ENCODE measurements at places on chromosomes 5 and 9.

- DNase-seq: no peak
Observed at GRCh38 chr5:151671950-151672349, 14.8 kb downstream of the SPARC start.

DNA sequence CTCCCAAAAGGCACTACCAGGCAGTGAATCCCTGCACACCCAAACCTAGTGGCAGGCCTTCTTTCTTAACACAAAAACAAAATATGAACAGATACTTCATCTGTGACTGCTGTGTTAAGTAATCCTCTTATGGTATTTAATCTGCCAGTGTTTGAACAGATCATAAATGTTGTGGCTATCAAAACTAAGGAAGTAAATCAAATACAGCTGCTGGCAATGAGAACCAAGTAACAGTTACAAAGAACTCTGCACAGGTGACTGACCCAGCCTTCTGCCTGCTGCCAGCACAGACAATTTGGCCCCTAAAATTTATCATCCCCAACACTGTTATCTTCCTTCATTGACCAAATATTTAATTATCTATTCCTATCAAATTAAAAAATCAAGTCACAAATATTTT, 78.0 kb downstream of the GNAQ start:
- no peak for DNase-seq

DNA sequence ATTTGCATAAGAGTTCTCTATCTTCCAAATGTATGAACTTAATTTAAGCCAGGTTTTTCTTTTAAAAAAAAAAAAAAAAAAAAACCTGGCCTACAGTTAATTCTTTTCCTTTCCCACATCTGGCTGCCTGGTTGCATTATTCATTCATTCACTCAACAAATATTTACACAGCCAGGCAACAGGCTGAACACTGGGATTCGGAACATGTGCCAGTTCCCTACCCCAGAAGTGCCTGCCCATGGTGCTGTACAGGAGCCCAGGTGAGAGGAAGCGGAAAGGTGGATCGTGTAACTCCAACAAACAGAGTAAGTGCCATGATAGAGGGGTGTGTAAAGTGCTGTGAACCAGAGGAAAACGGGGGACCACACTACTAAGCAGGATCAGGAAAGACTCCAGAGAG, 93.6 kb downstream of the CDK5RAP2 start:
- DNase-seq: no peak

DNA sequence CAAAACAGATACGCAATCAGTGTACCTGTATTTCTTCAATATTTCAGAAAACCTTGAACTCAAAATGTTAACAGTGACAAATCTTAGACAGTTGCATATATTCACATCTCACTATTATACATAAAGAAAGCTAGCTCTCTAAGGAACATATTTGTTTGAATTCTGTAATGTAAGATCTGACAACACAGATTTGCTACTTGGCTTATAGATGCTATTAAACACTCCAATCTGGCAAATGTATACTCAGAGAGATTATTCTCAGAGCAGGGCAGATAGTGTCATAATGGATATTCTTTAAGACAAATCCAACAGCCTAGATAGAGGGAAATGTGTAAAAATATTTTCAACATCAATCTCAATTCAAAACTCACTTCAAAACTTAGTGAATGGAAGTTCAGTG, 794.5 kb upstream of the CDH9 start:
- no peak for DNase-seq

GRCh38 chr5:55708732-55709131, 3.4 kb downstream of the SLC38A9 start:
- DNase-seq: no peak

DNA sequence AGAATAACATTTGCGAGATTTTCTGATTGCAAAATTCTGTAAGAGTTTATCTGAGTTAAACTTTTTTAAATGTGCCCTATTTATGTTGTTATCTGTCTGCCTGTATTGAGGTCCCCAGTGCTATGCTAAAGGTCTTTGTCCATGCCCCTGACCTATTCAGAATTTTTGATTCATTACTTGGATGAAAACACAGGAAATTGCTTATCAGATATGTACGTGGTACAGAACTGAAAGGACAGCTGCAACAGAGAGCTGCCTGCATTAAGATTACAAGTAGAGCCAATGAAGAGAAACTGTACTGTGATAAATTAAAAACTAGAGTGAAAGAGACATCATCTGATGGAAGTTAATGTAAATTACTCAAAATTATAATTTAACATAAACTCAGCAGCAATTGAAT, 408.8 kb downstream of the ADGRV1 start:
- no peak for DNase-seq

DNA sequence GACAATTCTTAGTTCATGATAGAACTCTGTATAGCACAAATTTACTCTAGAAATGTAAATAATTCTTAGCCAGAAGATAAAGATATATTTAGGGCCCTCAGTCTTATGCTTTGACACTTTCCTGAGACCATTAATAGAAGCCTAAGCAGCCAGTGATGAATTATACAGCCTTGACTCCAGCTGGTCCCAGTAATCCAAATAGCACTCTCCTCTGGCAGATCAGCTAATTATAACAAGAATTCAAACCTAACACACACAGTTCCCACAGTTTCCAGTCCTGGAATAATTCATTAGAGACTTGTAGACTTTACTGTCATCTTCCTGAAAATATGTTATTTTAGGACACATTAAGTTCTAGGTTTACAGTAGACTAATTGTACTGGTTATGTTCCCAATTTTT, 50.4 kb downstream of the SHOC1 start:
- DNase-seq: no peak

DNA sequence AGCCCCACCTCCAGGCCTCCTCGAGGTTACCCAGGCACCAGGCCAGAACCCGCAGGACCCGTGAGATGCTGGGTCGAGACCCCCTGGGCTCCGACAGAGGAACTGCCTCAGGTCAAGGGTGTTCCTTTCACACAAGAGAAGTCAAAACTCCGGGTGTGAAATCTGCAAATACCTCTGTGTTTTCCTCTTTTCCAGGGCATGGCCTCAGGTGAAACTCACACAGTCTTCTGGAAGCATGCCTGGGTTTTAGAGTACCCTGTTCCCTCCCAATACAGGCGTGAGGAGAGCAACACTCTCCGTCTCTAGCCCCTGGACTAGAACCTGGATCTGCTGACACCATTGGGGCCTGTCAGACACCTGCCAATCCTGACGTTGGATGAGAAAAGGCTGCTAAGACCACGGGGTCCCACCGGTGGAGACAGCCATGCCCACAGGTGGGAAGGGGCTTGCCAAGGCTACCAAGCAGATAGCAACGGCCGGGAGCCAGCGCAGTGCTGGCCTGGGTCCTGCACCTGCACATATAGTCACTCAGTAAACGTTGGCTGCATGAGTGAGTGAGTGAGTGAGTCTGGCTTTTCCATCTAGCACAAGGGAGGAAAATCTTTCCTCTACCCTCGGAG, 182.0 kb upstream of the PPP1R26 start:
- DNase-seq: no peak

DNA sequence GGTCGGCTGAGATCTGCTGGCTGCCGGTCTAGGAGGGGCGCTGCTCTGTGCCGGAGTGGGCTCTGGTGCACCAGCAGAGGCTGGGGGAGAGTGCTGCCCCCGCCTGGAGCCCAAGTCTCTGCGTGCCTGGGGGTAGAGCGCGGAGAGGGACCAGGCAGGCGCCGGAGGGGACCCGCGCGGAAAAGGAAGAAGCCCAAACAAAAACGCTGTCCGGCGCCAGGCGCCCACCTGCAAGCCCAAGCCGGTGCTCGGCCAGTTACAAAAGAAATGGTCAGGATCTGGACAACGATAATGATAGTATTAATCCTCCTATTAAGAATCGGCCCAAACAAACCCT, 571 bp upstream of the S1PR3 start:
- no peak for DNase-seq

- no peak for DNase-seq
Observed at GRCh38 chr5:132012371-132013005, 1.0 kb upstream of the ACSL6 start.

GRCh38 chr5:13108265-13108664, 836.2 kb downstream of the DNAH5 start:
- DNase-seq: no peak

GRCh38 chr5:15442193-15442570, 57.8 kb upstream of the FBXL7 start:
- DNase-seq: no peak

DNA sequence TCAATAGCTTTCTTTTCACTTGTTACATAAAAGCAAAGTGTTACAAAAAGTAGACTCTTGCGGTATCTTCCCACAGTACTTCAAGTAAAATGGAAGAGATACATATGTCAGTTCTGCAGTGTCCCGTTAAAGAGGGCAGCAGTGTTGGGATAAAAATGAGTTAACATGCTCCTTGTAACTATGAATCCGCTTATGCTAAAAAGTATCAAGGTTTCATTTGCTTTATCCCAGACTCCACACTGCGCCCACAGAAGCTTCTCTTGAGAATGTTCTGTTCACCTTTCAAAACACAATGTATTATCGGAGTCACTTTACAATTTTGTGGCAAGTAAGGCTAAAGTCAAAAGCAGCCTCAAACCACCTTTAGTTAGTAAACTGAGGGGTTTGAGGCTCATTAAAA, 790 bp downstream of the PTAR1 start:
- no peak for DNase-seq

- DNase-seq: no peak
Observed at GRCh38 chr5:136062366-136063274, 33.8 kb downstream of the TGFBI start.

- DNase-seq: no peak
Observed at GRCh38 chr5:39520232-39520572, 95.4 kb upstream of the DAB2 start.

DNA sequence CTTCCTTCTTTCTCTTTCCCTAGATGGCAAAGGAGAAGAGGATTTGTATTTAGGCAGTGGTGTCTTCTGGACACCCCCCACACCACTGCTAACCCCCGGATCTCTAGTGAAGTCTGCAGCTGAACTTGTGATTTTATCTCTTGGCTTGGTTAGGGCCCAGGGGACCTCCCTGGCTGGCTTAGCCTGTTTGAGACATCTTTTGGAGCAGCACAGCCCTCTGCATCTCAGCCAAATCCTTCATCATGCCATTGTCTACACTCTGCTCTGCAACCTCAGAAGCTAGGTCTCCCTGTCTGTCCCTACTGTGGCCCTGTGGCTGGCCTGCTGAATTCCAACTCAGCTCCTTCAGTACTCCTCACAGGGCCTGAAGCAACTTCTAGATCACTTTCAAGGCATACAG, 81.7 kb downstream of the MUSK start:
- no peak for DNase-seq

- DNase-seq: no peak
Observed at GRCh38 chr5:173988554-173989431, at the start of gene C5orf47. Gene C5orf47 (plus strand): TSS chr5:173989170. CDS start chr5:173989264, 94 bp downstream.

DNA sequence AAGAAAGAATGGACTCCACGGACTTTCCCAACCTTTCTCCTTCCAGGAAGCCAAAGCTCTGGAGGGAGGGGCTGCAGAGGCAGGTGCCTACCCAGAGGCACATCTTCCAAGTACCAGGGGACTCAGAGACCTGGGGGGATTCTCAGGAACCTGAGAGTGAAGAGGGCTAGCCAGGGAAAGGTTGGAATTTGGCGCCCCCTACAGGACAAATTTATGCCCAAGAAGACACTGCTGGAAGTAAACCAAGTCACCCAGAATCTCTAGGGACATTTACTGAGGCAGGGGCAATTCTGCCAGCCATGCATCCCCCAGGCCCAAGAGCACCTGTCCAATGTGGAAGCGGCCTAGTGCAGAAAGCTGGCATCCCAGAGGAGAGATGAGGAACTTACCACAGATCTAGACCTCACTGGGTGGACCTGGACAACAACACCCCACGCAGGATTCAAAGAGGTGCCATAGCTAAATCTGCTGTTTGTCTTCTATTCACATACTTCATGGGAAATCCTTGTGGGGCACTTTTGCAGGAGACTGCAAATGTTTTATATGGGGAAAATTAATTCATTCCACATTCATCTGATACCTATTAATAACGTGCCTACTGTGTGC, 25.9 kb upstream of the IDNK start:
- DNase-seq: peak; percentile 11

DNA sequence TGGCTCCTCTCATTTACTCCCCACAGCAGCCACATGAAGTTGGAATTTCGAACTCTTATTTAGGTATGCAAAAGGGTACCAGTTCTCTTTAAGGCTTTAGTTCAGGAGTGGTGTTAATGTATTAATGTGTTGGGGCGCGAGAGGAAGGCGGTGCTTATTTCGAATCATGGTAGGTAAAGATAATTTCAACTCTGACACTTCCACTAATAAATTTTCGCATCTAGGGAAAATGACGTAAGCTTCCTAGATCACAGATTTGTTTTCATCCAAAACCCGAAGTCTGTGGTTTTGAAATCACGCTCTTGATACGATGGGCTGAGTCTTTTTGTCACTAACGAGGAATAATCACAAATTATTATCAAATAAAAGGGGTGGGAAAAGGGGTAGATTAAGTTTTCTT, 681 bp downstream of the PPWD1 start:
- DNase-seq: no peak

DNA sequence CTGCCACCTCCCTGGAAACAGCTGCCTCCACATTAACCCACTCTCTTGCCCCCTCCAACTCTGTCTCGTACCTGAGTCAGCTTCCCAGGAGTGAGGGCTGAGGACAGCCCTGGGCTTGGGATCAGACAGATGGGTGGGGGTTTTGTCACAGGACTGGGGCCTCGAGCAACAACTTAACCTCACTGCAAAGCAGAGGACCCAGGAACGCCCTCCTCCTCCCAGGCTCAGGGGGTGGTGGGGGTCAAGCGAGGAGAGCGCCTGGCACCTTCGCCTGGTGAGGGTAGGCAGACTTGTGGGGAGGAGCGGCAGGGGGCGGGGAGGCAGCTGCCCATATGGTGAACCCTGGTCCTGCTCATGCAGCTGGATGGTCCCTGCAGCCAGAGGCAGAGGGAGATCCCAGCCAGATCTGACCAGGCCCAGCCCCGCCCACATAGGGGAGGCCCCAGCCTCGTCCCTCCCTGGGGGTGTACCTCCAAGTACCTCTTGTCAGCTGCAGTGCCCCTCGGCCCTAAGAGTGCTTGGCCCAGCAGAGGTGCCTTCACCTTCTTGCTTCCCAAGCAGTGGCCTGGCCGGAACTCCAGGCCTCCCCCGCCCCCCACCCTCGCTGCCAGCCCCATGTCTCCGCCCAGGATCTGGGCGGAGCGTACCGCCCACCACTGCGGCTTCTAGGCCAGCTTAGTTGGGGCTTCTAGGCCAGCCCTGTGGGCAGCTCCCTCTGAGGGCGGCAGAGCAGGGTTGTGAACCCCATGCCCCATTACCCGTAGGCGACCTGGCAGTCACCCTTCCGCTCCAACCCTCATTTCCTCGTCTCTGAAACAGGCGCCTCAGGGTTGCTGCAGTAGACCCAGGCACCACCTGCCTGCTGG, at the start of gene SARDH:
Gene SARDH, minus strand, starts transcription at position 579 of the 866 bp plus-strand sequence. CDS start 4,179 bp downstream, outside the sequence.
- peak; percentile 23 for DNase-seq

DNA sequence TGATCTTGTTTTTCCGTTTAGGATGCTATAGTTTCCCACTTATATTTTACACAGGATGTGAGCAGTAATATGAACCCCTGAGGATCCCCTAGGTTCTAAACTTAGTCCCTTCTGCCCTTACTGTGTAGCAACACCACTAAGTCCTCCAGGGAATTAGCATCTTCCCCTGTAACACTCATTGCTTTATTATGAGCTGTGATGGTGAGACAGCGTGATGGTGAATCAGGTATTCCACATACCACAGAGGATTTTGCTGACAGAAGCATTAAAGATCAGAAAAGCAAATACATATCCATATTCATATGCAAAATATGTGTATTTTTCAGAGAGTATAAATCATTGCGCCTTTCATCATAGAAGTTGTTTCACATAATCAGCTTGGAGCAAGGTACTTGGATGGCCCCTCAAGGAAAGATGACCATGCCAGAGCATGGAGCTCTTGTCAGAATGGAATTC, 317.0 kb downstream of the ICE1 start:
- no peak for DNase-seq

- no peak for DNase-seq
Observed at GRCh38 chr9:123434619-123435240, 78.7 kb downstream of the CRB2 start.

GRCh38 chr5:20524991-20525529, 537.1 kb upstream of the CDH18 start:
- DNase-seq: no peak
